Renal pelvis (tissue), 12 donors: ENCODE measurements at places on chromosomes 11 and 22. TPM values are rescaled to one million over a fixed set of nuclear protein-coding genes. Genes with fewer than 3 reads are reported as not detected.

DNA sequence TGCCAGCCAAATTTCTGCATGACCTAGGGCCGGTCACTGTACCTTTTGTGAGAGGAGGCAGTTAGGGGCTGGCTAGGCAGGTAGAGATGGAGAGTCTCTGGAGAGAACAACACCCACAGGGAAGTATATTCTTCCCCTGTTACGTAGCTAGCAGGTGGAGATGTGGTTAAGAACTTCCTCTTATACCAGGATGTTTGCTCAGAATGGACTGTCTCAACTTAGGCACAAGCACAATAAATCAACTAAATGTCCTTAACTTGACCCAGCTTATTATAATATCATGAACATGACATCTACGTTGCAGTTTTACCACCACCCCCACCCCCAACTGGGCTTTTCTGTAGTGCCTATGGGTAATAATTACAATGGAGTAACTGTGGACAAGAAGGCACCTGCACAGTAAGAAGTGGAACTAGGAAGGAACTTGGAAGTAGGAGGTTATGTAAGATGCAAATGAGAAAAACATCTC is 60.7 kb upstream of the MPEG1 start:
- no peak for DNase-seq

DNA sequence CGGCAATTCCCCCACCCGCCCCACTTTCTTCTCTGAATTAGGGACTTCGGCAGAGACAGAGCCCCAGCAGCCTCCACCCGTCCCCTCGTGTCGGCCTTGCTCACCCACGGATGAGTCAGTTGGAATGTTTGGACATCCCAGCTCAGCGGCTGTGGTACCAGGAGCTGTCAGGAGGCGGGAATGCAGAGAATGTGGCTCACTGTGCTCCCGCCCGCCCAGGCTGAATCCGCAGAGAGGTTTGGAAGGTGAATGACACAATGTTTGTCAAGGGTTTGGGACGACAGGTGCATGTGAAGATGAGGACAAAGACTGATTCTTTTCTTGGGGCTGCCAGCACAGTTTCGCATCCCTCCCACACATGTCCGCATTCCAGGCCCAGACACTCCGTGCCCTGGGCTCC is 39.6 kb downstream of the LIF start:
- no peak for DNase-seq

DNA sequence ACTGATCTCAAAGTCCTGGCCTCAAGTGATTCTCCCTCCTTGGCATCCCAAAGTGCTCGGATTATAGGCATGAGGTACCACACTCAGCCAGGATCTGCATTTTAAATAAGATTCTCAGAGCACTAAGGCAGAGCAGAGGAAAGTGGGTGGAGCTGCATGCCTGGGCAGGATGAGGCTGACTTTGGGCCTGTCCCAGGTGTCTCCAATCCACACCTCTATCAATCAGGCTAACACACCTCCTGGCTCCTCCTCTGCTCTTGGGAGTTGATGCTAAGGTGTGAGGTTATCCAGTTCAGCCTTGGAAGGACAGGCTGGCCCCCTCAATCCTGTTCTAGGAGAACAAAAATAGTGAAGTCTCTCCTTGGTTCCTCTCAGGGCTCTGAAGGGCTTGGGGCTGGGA is 30.2 kb upstream of the P2RY2 start:
- no peak for DNase-seq

- DNase-seq, result no peak
Observed at GRCh38 chr11:127027000-127027399, 26.4 kb upstream of the KIRREL3 start.

DNA sequence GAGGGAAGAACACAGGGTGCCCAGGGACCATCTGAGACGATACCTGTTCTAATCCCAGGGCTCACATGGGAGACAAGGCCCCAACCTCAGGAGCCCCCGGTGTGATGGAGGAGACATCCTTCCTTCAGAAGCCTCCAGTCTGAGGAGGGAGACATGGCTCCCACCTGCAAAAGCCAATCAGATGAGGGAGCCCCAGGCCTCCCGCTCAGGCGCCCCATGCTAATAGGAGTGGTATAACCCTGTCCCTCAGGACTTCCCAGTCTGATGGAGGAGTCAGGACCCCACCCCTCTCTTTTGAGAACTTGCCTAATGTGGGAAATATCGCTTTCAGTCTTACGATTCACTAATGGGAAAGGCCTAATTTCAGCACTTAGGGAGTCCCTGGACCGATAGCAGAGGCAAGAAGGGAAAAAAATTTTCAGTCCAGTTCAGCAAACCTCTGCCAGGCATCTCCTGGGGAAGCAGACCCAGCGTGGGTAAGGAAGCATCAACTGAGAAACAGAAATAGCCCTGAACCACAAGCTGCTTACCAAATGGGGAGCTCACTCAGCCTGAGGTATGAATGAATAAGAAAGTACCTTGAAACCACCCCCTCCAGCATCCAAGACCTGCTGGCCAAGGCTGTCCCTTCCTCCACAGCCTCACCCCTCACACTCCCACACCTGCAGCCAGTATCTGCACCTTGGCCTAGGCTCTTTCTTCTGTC is 5.9 kb downstream of the ARRB1 start:
- no peak for DNase-seq

- no peak for DNase-seq
Observed at GRCh38 chr11:62433141-62433903, 14.5 kb downstream of the SCGB1A1 start.

DNA sequence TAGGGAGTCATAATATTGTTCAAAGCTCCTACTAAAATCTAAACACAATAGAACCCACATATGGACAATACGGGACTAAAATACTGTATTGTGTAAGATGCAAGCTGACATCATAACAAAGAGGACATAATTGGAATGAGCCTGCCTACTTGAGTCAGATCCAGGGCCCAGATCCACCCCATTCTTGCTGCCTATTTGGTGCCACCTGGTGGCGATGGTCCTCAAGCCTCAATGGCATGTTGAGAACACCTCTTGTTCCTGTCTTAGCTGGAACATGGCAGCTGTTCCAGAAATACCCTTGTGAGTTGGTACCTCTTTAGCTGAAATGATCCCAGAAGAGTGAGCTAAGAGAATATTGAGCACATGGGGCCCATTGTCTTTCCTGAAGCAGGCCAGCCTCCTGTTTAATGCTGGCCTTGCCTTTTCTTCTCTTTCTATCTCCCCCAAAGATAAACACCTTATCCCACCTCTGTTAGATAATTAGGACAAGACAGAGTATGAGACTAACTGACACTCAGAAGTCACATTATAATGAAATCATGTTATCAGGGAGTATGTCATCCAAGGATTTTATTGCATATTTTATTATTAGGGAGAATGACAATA is 680.9 kb upstream of the ANO5 start:
- DNase-seq, result peak; percentile 56

- no peak for DNase-seq
Observed at GRCh38 chr22:26482161-26482560, 1.4 kb downstream of the HPS4 start.

GRCh38 chr22:49307481-49307830 is 520.2 kb downstream of the BRD1 start:
- no peak for DNase-seq

GRCh38 chr22:41296826-41297667 is 4.3 kb upstream of the ZC3H7B start:
- DNase-seq, result no peak

DNA sequence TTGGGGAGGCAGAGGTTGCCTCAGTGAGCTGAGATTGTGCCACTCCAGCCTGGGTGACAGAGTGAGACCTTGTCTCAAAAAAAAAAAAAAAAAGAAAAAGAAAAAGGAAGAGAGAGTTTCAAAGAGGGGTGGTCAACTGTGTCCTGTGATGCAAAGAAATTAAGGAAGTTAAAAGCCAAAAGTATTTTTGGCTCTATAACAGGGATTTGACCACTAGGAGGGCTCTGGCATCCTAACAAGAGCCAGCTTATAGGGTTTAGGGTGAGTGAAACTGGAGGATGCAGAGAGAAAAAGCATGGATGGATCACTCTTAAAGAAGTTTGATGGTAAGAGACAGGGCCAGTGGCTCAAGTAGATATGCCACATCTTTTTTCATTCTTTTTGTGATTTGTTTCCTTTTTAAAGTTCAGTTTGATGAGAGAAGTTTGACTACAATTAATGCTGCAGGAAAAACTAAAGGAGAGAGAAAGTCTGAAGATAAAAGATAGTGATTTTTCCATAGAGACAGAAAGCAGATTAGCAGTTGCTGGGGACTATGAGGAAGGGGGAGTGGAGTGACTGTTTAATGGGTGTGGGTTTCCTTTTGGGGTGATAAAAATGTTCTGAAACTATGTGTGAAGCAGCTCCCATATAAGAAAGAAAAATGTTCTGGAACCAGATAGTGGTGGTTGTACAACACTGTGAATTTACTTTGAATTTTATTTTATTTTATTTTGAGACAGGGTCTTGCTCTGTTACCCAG is 11.1 kb upstream of the MICAL2 start:
- DNase-seq, result no peak

DNA sequence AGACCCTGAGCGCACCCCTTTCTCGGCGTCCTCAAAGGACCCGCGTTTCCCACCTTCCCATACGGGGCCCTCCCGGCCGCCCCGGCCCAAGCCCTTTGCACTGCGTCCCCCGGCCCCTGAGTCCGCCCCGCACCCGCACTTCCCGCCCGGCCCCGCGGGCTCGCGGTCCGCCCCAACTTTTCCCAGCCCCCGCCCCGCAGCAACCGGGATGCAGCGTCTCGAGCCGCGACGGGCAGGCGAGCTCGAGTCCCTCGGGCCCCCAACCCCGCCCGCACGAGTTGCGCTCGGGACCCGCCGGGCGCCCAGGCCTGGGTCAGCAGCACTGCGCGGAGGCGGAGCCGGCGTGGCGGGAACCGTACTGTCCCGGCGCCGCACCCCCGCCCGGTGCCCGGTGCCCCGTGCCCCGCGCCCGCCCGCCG is 371 bp downstream of the SMCO4 start:
- DNase-seq, result peak; percentile 22

GRCh38 chr11:108606495-108607160 is 13.1 kb upstream of the EXPH5 start:
- no peak for DNase-seq

DNA sequence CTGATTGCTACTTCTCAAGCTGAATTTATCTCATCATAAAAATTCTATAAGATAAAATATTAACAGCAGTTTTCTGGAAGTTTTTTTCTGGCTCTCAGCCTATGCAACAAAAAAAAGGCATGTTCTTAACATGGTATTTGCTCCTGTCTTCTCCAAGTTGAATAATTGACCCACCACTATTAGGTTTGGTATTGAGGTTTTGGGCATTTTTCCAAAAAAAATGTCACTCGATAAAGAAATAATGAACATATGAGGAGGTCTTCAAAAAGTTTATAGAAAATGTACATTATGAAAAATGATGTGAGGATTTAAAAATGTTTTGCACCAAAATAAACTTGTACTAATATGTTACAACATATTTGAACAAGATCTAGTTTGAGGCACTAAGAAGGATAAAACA is 808.6 kb upstream of the RAG2 start:
- DNase-seq, result no peak

GRCh38 chr11:82406611-82407010 is 327.1 kb downstream of the FAM181B start:
- no peak for DNase-seq

DNA sequence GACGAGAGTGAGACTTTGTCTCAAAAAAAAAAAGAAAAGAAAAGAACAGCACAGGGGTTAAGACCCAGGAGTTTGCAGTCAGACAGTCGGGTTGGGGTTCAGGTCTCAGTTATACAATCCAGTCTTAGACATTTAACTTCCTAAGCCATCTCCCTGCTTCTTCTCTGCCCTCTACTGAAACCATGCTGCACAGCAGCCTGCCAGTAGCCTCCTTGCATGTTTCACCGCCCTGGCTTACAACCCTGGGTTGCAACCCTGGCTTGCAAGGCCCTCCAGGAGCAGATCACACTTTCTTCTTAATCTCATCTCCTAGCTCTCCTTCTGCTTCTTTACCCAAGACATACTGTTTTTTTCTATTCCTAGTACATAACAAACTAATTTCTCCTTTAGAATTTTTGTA is 5.9 kb upstream of the B3GAT3 start:
- no peak for DNase-seq

DNA sequence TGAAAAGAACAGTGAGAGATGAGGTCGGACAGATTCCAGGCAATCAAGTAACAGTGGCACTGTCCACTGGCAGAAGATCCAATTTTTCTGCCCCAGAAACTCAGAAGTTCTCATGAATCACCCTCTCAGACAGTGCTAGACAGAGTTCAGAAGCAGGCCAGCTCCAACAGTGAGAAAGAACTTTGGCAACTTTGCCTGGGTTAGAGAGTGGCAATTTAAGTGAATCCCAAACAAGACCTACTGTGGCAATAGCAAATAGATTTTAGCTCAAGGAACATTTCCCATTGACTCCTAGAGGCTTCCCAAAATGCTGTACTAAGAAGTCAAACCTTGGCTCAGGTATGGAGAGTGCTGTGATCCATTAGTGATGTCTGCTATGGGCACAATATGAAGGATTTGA is 12.3 kb downstream of the CD44 start:
- DNase-seq, result no peak

- no peak for DNase-seq
Observed at GRCh38 chr11:47545298-47545697, 7.6 kb downstream of the CELF1 start.

- peak; percentile 87 for DNase-seq
Observed at GRCh38 chr11:2314525-2315394, 12.9 kb downstream of the TSPAN32 start.

- DNase-seq, result no peak
Observed at GRCh38 chr22:37260155-37260795, 16.2 kb upstream of the RAC2 start.

DNA sequence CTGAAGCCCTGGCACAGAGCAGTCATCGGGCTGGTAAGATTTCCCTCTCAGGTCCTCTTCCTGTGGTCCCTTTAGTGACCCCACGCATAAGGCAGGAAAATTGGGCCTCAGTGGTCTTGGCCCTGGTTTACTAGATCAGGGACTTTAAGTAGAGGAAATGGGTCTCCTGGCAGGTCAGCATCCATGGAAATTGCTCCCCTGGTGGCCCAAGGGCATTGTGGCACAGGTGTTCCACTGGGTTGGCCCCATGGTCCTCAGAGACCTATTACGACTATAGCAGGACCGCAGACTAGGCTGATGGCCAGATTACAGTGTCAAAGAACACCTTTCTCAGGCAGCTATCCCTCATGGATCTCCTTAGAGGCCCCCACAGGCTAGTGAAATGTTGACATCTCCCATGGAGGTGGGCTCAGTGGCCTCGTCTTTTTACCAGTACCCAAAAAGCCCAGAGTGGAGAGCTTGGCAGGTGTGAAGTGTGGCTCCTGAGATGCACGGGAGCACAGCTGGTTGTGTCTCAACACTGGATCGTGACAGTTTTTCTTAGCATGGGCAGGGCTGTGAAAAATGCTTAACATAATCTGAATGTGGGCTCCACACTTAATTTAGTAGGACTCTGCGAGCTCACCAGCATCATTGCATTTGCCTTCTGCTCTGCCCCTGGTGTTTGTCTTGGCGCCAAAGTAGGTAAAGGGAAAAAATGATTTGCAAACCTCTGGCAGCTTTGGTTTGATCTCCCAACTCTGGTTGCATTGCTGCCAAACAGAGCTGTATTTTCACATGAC is 74.2 kb downstream of the ZBTB16 start:
- no peak for DNase-seq

CHST1 gene
- polyA plus RNA-seq, result 10.9 TPM

GLB1L2 gene
- 28.7 TPM for polyA plus RNA-seq

NXPE2 gene
- polyA plus RNA-seq, result 0.47 TPM

NEFH gene
- 8.1 TPM for polyA plus RNA-seq

SHISAL1 gene
- polyA plus RNA-seq, result 2.7 TPM

TRIM6 gene
- polyA plus RNA-seq, result 27.1 TPM

UBASH3B gene
- 8.0 TPM for polyA plus RNA-seq
